ENCODE measurements at places on chromosomes 2 and 18.

GRCh38 chr2:140786585-140786984, 1344.2 kb downstream of the LRP1B start:
- DNase-seq = no peak

DNA sequence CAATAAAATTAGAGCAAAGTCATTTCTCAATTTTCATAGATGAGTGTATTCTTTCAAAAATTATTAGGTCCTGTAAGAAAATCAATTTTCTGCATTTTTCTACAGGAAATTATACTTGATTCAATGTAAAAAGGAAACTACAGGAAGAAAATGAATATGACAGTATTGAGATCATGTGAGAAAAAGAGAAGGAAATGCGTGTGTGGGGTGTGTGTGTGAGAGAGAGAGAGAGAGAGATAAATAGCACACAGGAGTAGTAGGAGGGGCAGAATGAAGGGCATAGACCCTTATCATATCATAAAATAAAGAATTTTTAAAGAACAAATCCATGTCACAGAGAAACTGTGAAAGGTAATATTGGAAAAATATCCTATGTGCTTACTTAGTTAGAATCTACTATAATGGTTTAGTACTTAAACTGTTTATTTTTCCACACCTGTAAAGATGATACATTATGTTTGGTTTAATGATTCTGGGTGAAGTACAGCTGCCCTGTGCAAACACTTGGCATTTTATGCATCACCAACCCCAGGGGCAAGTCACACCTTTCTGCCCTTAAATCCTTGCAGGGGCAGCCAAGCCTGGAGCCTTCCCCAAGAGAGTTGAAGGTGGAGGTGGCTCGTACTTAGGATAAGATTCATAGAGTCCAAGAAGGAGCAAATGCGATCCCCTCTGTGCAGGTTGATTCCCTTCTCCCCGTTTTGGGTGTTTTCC, 276.4 kb downstream of the TGIF1 start:
- no peak for DNase-seq

DNA sequence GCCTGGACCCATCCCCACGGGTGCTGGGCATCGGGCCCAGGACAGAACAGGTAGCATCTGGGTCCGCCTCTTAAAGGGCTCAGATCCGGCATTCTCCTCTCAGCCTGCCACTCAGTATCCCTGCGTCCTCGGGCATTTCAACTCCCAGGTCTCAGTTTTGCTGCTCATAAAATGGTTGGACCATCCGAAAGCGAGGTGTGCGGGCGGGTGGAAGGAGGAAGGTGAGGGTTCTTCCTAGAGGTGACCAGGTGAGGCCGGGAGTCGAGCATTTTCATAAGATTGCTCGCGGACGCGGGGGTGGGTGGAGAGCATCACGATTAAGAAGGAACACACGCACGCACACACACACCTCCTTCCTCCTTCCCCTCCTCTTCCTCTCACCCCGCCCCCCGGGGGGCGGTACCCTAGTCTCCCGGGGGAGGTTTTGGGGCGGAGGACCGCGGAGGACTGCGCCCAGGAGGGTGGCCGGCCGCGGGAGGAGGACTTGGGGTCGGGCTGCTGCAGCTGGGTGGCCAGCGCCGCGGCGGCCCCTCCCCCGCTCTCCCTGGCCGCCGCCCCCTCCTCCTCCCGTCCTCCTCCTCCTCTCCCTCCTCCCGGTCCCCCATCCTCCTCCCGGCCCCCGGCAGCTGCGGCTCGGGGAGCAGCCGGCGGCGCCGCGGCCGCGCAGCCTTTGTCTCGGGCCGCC, 97.9 kb upstream of the GPR45 start:
- peak; percentile 50 for DNase-seq

- no peak for DNase-seq
Observed at GRCh38 chr2:20281876-20282275, 56.9 kb upstream of the SDC1 start.

- DNase-seq = no peak
Observed at GRCh38 chr2:207767461-207768167, 2.1 kb downstream of the FZD5 start.

- DNase-seq = no peak
Observed at GRCh38 chr18:62610701-62611411, 88.0 kb downstream of the ZCCHC2 start.

DNA sequence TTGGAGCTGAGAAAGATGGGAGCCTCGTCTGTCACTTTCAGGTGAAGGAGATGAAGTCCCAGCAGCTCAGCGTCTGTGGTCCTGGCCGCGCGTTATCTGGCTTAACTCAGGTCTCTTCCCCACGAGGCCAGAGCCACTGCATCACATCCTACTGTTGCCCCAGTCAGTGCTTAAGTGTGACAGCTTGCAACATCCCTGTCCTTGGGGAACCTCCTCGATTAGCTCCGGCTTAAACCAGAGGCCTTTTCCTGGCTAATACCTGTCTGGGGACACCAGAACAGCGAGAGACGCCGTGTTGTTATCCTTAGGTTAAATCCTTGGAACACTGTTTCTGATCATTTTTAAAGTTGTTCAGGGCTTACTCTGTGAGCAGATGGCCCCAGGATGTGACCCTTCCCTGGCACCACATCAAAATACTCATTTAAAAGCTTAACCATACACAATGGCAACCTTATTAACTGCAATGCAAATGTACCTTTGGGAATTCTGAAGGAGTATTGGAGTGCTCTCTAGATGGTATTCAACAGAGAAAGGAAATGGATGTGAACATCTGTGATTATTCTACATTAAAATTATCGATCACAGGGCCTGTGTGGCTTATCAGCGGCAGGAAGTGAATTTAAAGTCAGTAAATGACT, 61.2 kb upstream of the SPP2 start:
- no peak for DNase-seq

- DNase-seq = no peak
Observed at GRCh38 chr18:23229472-23229871, 94.2 kb downstream of the CABLES1 start.

DNA sequence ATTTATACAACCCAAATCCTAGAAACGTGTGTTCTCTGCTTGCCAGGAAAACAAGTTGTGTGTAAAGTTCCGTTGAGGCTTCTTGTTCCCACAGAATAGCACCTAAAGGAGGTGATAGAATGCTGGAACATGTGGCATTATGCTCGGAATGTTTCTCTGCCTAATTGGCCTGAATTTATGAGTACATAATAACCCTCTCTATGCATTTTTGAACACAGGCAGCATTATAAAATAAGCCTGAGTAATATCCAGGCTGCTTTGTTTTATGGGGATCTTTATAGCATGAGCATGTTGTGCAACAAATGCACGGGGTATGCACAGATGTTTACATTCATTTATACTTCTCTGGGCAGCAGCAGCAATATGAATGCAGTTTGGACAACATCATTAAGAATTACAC, 385.7 kb downstream of the MBD2 start:
- no peak for DNase-seq

GRCh38 chr2:174777347-174778084, 13.2 kb upstream of the CHRNA1 start:
- no peak for DNase-seq

DNA sequence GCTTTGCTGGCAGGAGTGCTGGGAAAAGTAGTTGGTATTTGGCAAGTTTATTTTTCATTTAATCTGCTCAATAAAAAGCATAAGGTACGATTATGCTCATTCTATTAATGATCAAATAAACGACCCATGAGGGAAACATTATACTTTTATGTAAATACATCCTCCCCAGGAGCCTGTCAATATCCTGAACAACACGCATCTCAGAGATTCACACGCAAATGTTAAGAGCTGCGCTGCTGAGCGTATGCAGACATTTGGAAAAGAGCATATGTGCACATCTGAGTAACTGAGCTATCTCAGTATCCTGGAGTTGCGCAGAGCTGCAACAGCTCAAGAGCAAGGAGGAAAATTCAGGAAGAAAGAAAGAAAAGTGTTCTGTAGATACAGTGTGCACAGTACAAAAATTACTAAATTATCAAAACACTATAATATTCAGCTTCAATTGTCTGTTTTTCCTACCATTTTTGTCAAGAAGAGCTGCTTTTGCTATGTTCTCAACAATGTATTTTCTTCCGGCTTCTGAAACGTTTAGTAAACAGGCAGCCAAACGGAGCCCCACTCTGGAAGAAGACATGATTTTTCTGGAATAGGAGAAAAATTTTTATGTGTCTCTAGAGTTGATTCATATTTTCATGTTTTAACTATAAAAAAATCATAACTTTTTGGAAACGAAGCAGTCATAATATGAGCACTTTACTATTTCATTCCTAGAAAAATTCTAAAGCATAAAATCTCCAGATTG, 2.4 kb downstream of the FTCDNL1 start:
- no peak for DNase-seq

DNA sequence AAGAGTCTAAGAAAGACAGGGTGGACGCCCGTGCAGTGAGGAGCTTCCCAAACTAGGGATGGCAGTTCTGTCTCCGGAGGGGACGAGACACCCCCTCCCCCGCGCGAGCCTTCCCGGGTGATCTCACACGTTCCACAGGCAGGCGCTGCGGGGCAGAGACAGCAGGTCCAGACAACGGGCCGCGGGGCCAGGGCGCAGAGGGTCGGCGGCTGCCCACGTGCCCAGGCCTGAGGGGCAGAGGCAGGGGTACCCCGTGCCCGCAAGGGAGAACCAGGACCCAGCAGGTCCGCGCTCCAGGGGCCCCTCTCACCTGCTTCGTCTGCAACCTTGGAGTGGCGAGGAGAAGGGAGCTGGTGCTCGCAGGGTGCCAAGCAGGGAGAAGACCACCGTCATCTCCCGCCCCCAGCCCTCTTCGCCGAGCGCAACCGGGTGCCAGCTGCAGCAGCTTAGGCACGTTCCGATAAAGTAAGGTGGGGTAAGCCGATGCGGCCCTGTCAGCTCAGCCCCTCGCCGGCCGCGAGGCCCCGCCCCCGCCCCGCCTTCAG, at the start of gene GPR155:
Gene GPR155, minus strand, starts transcription at position 467 of the 545 bp plus-strand sequence. CDS start 5,073 bp downstream, outside the sequence.
- DNase-seq = no peak

GRCh38 chr18:67862069-67862468, 345.5 kb upstream of the DSEL start:
- no peak for DNase-seq

DNA sequence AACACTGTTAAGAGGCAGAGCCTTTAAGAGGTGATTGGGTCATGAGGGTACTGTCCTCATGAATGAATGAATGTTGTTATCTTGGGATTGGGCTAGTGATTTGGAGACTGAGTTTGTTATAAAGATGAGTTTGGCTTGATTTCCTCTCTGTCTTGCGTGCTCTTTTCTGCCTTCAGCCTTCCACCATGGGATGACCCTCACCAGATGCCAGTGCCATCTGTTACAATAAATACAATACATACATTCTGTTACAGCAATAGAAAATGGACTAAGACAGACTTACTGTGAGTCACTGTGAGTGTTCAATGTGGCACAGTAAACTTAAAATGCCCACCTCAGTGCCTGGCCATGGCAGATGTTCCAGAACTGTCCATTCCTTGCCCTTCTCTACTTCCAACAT, 95.0 kb upstream of the ZFP36L2 start:
- DNase-seq = no peak

GRCh38 chr2:150486539-150487484, 655 bp downstream of the RND3 start:
- no peak for DNase-seq

GRCh38 chr2:66587216-66587615, 152.3 kb downstream of the MEIS1 start:
- no peak for DNase-seq

- no peak for DNase-seq
Observed at GRCh38 chr2:46878240-46878877, 37.2 kb downstream of the MCFD2 start.

Measured in stimulated activated CD4-positive, alpha-beta T cell treated with anti-CD3 and anti-CD28 coated beads, TNF-alpha, amount 100 ng/mL, for 24 hours (primary cell).